ENCODE measurements at places on chromosomes 6 and 20. TPM values are rescaled to one million over a fixed set of nuclear protein-coding genes. Genes with fewer than 3 reads are reported as not detected.

The SLC35F1 gene
- 0.64 TPM for total RNA-seq

The GPX5 gene
- total RNA-seq = not detected

The SYNE1 gene
- total RNA-seq = 60.5 TPM

The NR2E1 gene
- total RNA-seq = not detected

The PHF3 gene
- total RNA-seq = 67.1 TPM

The GSTA1 gene
- total RNA-seq = not detected

The POPDC3 gene
- total RNA-seq = 10.1 TPM

The HTR1E gene
- 0.82 TPM for total RNA-seq

DNA sequence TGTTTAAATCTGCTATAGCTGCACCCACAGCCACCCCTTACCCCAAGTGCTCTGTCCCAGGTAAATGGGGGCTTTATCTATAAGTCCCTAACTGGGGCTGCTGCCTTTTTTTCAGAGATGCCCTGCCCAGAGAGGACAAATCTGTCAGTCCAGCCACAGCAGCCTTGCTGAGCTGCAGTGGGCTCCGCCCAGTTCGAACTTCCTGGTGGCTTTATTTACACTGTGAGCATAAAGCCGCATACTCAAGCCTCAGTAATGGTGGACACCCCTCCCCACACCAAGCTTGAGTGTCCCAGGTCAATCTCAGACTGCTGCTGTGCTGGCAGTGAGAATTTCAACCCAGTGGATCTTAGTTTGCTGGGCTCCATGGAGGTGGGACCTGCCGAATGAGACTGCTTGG, 505.2 kb downstream of the CBLN4 start:
- H3K27me3 ChIP-seq = peaks cover 7% of the 10 kb centered on the region
- H3K4me1 ChIP-seq = no peaks in the 10 kb centered on the region
- no peak overlapping the region for H3K27ac ChIP-seq
- H3K4me3 ChIP-seq = no peak overlapping the region
- H3K36me3 ChIP-seq = no peaks in the 10 kb centered on the region

GRCh38 chr20:19828232-19828631, 70.2 kb downstream of the RIN2 start:
- H3K4me3 ChIP-seq = no peak overlapping the region
- DNase-seq = no peak
- peaks cover 9% of the 10 kb centered on the region for H3K36me3 ChIP-seq
- no peaks in the 10 kb centered on the region for H3K27me3 ChIP-seq

DNA sequence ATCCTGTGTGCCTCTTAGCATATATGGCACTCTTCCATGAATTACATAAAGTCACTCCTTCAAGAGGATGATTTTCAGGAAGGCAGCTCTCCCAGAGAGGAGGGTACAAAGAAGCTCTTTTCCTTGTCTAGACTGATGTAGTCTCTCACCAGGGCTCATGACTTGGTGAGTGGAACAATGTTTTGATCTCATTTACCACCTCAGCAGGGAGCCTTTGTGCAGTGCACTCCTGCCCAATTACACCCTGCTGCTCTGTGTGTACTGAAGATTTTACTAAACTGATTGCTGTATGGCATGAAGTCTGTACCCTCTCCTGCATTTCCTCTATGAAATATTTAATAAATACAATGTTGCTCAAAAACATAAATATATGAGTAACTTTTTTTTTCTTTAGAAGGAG, 598.3 kb upstream of the HS3ST5 start:
- no peaks in the 10 kb centered on the region for H3K36me3 ChIP-seq
- H3K27ac ChIP-seq = no peak overlapping the region
- DNase-seq = no peak
- H3K4me1 ChIP-seq = no peaks in the 10 kb centered on the region
- H3K27me3 ChIP-seq = no peaks in the 10 kb centered on the region

DNA sequence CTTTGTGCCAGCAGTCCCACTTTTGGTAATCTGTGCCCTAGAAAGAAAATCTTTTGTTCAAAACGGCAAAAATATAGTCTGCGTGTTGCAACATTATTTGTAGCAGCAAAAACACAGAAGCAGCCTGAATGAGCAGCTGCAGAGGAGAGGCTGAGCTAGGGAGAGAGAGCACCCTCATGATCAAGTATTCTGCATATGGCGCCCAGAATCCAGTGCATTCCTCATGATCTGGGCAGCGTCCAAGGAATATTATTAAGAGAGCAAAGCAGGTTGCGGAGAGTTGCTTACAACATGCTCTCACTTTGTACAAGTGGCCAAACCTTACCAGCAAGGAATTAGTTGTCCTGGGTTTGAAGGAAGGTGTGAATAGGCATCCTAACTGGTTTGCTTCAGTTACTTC, 25.9 kb downstream of the KIZ start:
- no peaks in the 10 kb centered on the region for H3K27me3 ChIP-seq
- H3K27ac ChIP-seq = no peak overlapping the region
- H3K4me3 ChIP-seq = no peak overlapping the region
- DNase-seq = no peak
- no peaks in the 10 kb centered on the region for H3K4me1 ChIP-seq
- H3K36me3 ChIP-seq = peaks cover 3% of the 10 kb centered on the region

GRCh38 chr6:140789466-140789865, 1343.3 kb upstream of the GJE1 start:
- H3K27me3 ChIP-seq = no peaks in the 10 kb centered on the region
- peaks cover 2% of the 10 kb centered on the region for H3K4me1 ChIP-seq
- H3K36me3 ChIP-seq = no peaks in the 10 kb centered on the region
- no peak overlapping the region for H3K27ac ChIP-seq
- no peak for DNase-seq
- H3K4me3 ChIP-seq = no peak overlapping the region

- DNase-seq = no peak
- no peak overlapping the region for H3K4me3 ChIP-seq
- H3K4me1 ChIP-seq = peaks cover 13% of the 10 kb centered on the region
- no peak overlapping the region for H3K27ac ChIP-seq
- no peaks in the 10 kb centered on the region for H3K27me3 ChIP-seq
Observed at GRCh38 chr6:30202366-30202765, 10.8 kb downstream of the TRIM26 start.

- no peaks in the 10 kb centered on the region for H3K27me3 ChIP-seq
- no peaks in the 10 kb centered on the region for H3K36me3 ChIP-seq
- no peak for DNase-seq
- no peak overlapping the region for H3K27ac ChIP-seq
- no peak overlapping the region for H3K4me3 ChIP-seq
Observed at GRCh38 chr20:34553366-34553867, 5.1 kb upstream of the MAP1LC3A start.

DNA sequence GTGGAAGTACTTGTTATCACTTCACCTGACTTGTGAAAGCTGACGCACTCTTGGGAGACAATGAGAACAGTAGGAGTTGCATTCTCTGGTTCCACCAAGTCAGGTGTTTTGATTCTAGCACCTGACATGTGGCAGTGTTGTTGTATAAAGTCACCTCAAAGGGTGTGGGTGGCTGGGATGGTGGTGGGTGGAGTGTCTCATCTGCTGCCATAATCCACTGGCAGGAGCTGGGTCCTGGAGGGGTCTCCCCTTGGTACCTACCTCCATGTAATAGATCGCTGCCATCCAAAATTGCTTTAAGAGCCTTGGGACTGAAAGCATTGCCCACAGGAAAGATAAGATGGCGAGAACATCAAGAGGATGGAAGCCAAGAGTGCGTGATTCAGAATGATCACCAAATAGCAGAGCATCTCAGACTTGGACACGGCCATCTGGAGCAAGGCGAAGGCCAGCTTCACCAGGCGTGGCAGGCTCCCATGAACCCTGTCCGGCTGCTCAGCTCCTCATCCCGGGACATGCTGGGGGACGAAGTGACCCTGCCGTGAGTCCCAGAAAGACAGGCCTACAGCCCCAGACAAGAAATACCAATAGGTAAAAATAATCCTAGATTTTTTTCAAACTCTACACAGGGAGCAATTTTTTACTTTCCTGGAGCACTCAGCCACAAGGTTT, 56.6 kb downstream of the NPEPL1 start:
- no peak overlapping the region for H3K27ac ChIP-seq
- H3K4me3 ChIP-seq = no peak overlapping the region

DNA sequence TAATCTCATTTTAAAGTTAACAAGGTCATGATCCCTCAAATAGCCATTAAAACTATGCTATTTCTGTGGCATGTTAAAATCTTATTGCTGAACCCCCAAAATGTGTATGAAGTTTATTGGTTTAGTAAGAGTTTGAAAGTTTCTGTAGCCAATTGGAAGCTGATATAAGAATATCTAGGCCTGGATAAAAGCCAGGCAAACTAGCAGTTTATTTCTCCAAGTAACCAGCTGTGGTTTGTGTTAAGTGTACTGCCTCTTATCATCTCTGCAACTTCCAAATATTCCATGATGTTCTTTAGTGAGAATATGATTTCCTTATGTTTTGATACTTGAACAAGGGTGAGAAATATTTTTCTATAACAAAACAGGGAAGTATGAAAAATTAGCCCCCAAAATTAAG, 76.7 kb downstream of the PRSS35 start:
- DNase-seq = no peak
- no peaks in the 10 kb centered on the region for H3K4me1 ChIP-seq
- no peaks in the 10 kb centered on the region for H3K36me3 ChIP-seq
- no peaks in the 10 kb centered on the region for H3K27me3 ChIP-seq
- no peak overlapping the region for H3K4me3 ChIP-seq
- no peak overlapping the region for H3K27ac ChIP-seq

DNA sequence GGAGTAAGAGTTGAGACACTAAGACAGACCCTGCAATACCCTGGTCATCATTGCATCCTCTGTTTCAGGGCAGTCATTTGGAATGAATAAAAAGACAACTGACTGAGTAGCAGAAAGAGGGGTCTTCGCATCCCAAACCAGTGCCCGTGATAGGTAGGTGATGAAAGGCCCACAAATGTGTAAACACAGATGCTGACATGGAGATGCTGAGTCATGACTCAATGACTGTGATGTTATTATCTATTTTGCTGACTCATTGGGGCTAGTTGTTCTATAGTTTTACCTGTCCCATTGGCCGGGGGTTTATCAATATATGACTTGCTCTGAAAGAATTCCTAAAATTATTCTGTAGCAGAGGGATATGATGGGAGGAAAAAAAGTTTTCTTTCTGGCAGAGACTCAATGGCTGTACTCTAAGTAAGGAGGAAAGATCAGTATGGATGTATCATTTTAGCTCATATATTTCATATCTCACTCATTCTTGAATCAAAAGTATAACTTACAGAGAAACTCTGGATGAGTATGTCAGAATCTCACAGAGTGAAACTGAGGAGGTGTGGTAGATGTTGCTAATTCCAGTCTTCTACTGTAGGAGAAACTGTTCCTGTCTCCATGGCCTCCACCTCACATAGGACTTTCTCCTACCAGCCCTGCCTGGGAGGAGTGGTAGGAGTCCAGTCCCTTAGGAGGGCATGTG, 119.9 kb upstream of the PREP start:
- DNase-seq = no peak
- no peaks in the 10 kb centered on the region for H3K4me1 ChIP-seq
- no peak overlapping the region for H3K4me3 ChIP-seq
- H3K27me3 ChIP-seq = peaks cover 16% of the 10 kb centered on the region

- H3K4me3 ChIP-seq = no peak overlapping the region
- no peaks in the 10 kb centered on the region for H3K36me3 ChIP-seq
- H3K4me1 ChIP-seq = peaks cover 34% of the 10 kb centered on the region
- no peak for DNase-seq
Observed at GRCh38 chr6:148240861-148241477, 101.7 kb upstream of the SASH1 start.

DNA sequence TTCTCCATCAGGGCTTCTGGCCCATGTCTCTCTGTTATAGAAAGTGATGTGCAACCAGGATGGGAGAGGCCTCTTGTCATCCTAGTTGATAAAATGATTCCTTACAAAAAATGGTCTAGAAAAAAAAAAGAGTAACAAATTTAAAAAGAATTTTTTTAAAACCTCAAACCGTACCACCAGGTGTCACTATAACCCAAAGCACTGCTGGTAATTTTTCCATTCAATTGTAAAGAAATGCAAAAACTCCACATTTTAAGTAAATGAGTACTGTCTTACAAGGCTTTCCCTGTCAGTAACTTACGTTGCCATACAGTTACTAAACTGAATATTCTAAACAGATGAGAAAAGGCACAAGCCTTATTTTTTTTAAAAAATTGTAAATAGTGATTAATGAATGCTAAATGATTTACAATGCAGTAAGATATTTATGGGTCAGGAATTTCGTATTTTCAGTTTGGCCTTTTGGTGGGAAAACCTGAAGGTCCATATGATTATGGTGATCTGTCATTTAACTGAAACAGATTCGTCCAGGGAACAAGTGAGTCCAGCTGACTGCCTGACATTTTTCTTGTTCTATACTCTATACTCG, 95.4 kb downstream of the OGFRL1 start:
- no peak for DNase-seq
- H3K36me3 ChIP-seq = no peaks in the 10 kb centered on the region
- no peaks in the 10 kb centered on the region for H3K27me3 ChIP-seq

- no peak overlapping the region for H3K27ac ChIP-seq
- no peak for DNase-seq
- peaks cover 10% of the 10 kb centered on the region for H3K27me3 ChIP-seq
- H3K4me3 ChIP-seq = no peak overlapping the region
- H3K4me1 ChIP-seq = peaks cover 6% of the 10 kb centered on the region
- no peaks in the 10 kb centered on the region for H3K36me3 ChIP-seq
Observed at GRCh38 chr20:43961541-43962471, 47.2 kb downstream of the TOX2 start.

GRCh38 chr20:43220612-43221011, 30.9 kb upstream of the PTPRT start:
- DNase-seq = no peak
- H3K27ac ChIP-seq = no peak overlapping the region
- peaks cover 31% of the 10 kb centered on the region for H3K27me3 ChIP-seq

All from mesothelial cell of epicardium (in vitro differentiated cells).